ENCODE measurements at places on chromosomes 6 and 20. TPM values are rescaled to one million over a fixed set of nuclear protein-coding genes. Genes with fewer than 3 reads are reported as not detected.

Gene GSTA3
- total RNA-seq = not detected

Gene OR2B3
- not detected for total RNA-seq

Gene EYS
- total RNA-seq = not detected

Gene TRIM38
- 13.3 TPM for total RNA-seq

Gene ID4
- total RNA-seq = 5.3 TPM

Gene ENPP4
- 16.2 TPM for total RNA-seq

Gene GMNN
- 8.2 TPM for total RNA-seq

Gene VGLL2
- not detected for total RNA-seq

Gene OR2B6
- total RNA-seq = not detected

Gene OVOL2
- total RNA-seq = not detected

Gene CYB5R4
- total RNA-seq = 9.7 TPM

Gene PRR18
- total RNA-seq = not detected

Gene DNMT3B
- 0.54 TPM for total RNA-seq

Gene TNFAIP3
- 14.6 TPM for total RNA-seq

GRCh38 chr20:19520261-19520660 lies 237.8 kb upstream of the RIN2 start:
- H3K27me3 ChIP-seq = no peaks in the 10 kb centered on the region
- no peaks in the 10 kb centered on the region for H3K36me3 ChIP-seq
- H3K4me1 ChIP-seq = no peaks in the 10 kb centered on the region
- no peak overlapping the region for H3K27ac ChIP-seq
- no peak for DNase-seq
- no peak overlapping the region for H3K4me3 ChIP-seq

DNA sequence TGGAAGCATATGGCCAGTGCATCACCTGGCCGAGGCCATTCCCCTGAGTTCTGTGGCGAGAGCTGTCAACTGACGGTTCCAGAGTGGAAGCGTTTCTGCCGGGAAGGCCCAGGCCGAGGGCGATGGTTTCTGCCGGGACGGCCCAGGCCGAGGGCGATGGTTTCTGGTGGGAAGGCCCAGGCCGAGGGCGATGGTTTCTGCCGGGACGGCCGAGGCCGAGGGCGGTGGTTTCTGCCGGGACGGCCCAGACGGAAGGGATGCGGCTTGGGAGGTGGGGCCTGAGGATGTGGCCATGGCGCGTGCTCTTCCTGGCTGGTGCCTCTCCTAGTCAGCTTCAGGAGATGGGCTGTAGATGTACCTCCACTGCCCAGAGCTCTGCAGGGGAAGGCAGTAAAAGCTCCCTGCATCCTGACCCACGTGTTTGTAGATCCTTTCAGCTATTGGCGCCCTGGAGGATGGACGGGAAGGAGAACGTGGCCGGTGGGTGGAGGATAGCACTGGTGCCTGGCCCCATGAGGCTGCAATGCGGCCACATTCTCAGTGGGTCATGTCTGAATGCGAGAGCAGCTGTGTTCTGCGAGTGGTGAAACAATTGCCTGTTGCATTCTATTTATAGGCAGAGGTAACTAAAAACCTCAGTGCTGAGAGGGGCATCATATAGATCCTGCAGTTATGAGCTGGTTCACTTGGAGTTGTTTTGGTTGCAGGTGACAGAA lies 12.8 kb downstream of the TPD52L2 start:
- peaks cover 58% of the 10 kb centered on the region for H3K36me3 ChIP-seq
- no peaks in the 10 kb centered on the region for H3K27me3 ChIP-seq
- DNase-seq = no peak
- no peaks in the 10 kb centered on the region for H3K4me1 ChIP-seq
- H3K4me3 ChIP-seq = no peak overlapping the region
- no peak overlapping the region for H3K27ac ChIP-seq

- no peaks in the 10 kb centered on the region for H3K27me3 ChIP-seq
- no peak overlapping the region for H3K27ac ChIP-seq
- H3K4me1 ChIP-seq = peaks cover 7% of the 10 kb centered on the region
- no peaks in the 10 kb centered on the region for H3K36me3 ChIP-seq
Measured at GRCh38 chr20:32681175-32682084, 7.7 kb upstream of the C20orf203 start.

DNA sequence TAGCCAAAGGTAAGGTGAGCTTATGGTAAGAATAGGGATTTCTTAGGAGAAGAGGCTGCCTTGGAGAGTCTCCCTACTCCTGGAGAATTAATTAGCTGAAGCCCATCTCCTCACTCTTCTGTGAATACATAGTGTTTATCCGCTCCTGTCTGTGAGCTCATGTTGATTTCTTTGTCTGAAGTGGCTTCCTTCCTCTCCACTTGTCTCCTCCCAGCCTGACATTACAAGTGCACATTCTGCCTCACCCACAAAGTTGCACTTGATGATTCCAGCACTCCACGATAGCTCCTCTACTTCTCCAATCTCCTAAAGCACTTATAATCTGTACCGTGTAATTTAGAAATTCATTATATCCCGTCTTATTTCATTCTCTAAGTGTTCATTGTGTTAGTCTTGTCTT lies 287.2 kb downstream of the QKI start:
- H3K27me3 ChIP-seq = no peaks in the 10 kb centered on the region
- H3K4me1 ChIP-seq = no peaks in the 10 kb centered on the region
- H3K4me3 ChIP-seq = no peak overlapping the region
- no peaks in the 10 kb centered on the region for H3K36me3 ChIP-seq

- H3K27me3 ChIP-seq = no peaks in the 10 kb centered on the region
- H3K27ac ChIP-seq = peak overlapping the region; percentile 56
- no peaks in the 10 kb centered on the region for H3K4me1 ChIP-seq
- H3K4me3 ChIP-seq = no peak overlapping the region
Measured at GRCh38 chr6:169230322-169230665, 23.4 kb downstream of the THBS2 start.

GRCh38 chr20:59850018-59850641 lies 83.3 kb downstream of the SYCP2 start:
- no peaks in the 10 kb centered on the region for H3K27me3 ChIP-seq
- no peak for DNase-seq
- H3K4me3 ChIP-seq = no peak overlapping the region
- no peak overlapping the region for H3K27ac ChIP-seq

- H3K4me1 ChIP-seq = no peaks in the 10 kb centered on the region
- no peak overlapping the region for H3K4me3 ChIP-seq
- no peak for DNase-seq
- H3K36me3 ChIP-seq = no peaks in the 10 kb centered on the region
- no peaks in the 10 kb centered on the region for H3K27me3 ChIP-seq
Measured at GRCh38 chr6:131431718-131432117, 141.3 kb upstream of the ARG1 start.

- no peak overlapping the region for H3K27ac ChIP-seq
- H3K27me3 ChIP-seq = no peaks in the 10 kb centered on the region
- no peaks in the 10 kb centered on the region for H3K36me3 ChIP-seq
Measured at GRCh38 chr6:35441642-35442041, 10.5 kb upstream of the FANCE start.

DNA sequence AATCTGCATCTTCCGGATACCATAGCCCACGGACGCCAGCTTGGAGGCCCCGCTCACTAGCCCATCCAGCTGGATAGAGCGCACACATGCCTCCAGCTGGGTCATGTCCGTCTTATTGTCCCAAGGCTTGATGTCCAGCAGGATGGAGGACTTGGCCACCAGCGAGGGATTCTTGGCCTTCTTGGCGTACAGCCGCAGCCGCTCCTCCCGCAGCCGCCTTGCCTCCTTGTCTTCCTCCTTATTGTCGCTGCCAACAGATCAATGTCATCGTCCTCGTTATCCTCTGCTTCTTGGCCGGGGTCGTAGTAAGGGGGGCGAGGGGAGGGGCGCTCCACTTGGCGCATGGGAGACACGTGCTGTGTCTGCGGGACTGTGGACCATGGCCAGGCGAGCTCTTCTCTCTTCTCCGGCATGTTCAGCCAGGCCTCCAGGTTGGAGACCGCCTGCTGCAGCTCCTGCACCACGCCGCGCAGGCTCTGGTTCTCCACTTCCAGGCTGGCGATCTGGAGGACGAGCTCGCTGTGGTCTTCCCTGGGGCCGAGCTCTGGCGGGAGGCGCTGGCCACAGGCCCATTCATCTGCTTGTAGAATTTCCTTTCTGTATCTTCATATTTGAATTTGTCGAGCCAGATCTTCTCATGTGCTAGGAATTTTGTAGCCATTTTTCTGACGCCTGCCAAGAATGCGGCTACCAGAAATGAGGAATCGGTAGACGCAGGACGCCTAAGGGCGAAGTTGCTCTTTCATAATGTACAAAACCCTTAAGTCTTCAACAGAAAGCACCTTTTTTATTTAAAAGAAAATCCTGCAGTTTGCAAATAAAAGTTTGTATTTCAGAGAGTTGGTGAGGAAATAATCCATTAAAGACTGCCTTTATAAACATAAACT lies 60.1 kb upstream of the PTPRK start:
- H3K4me1 ChIP-seq = no peaks in the 10 kb centered on the region
- H3K27me3 ChIP-seq = no peaks in the 10 kb centered on the region
- DNase-seq = no peak

DNA sequence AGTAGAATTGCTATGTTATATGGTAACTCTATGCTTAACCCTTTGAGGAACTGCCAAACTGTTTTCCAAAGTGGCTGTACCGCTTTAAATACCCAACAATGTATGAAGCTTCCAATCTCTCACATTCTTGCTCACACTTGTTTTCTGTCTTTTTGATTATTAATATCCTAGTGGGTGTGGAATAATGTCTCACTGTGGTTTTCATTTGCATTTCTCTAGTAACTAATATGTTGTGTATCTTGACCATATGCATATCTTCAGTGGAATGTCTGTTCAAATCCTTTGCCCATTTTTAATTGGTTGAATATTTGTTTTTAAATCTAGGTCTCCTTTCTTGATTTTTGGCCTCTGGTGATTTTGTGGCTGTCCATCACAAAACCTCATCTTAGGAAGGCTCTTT lies 177.8 kb upstream of the PLCB4 start:
- no peak overlapping the region for H3K4me3 ChIP-seq
- no peaks in the 10 kb centered on the region for H3K36me3 ChIP-seq
- H3K27ac ChIP-seq = no peak overlapping the region
- DNase-seq = no peak
- H3K27me3 ChIP-seq = no peaks in the 10 kb centered on the region

- H3K4me3 ChIP-seq = no peak overlapping the region
- H3K27ac ChIP-seq = peak overlapping the region; percentile 78
- H3K27me3 ChIP-seq = no peaks in the 10 kb centered on the region
- peaks cover 19% of the 10 kb centered on the region for H3K4me1 ChIP-seq
- H3K36me3 ChIP-seq = no peaks in the 10 kb centered on the region
Measured at GRCh38 chr6:17013701-17014100, 88.1 kb upstream of the STMND1 start.

GRCh38 chr20:41231136-41231535 lies 86.4 kb downstream of the ZHX3 start:
- DNase-seq = no peak
- no peaks in the 10 kb centered on the region for H3K36me3 ChIP-seq
- H3K4me3 ChIP-seq = no peak overlapping the region

DNA sequence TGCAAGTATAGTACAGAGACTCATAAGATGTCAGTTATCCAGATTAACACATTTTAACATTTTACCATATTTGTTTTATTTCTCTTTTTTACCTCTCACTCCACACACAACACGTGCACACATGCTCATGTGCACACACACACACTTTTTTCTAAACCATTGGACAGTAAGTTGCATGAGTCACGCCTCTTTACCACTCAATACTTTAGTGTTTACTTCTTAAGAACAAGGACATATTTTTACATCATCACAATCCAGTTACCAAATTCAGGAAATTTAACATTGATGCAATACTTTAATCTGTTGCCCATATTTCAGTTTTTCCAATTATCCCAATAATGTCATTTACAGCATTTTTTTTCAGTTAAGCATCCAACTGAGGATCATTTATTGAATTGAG lies 109.0 kb downstream of the RIN2 start:
- H3K4me3 ChIP-seq = no peak overlapping the region
- no peak for DNase-seq
- no peaks in the 10 kb centered on the region for H3K36me3 ChIP-seq
- H3K27ac ChIP-seq = no peak overlapping the region

- peaks cover 13% of the 10 kb centered on the region for H3K4me1 ChIP-seq
- H3K4me3 ChIP-seq = no peak overlapping the region
- no peaks in the 10 kb centered on the region for H3K36me3 ChIP-seq
- no peak for DNase-seq
- H3K27me3 ChIP-seq = no peaks in the 10 kb centered on the region
- H3K27ac ChIP-seq = no peak overlapping the region
Measured at GRCh38 chr6:4885341-4885933, 109.2 kb downstream of the CDYL start.

GRCh38 chr6:113627480-113627879 lies 229.7 kb upstream of the MARCKS start:
- H3K4me3 ChIP-seq = no peak overlapping the region
- H3K36me3 ChIP-seq = no peaks in the 10 kb centered on the region
- H3K27ac ChIP-seq = no peak overlapping the region
- H3K4me1 ChIP-seq = peaks cover 2% of the 10 kb centered on the region
- DNase-seq = no peak
- H3K27me3 ChIP-seq = no peaks in the 10 kb centered on the region
